Psoas muscle (tissue), 8 donors: ENCODE measurements at places on chromosomes 16 and 17. TPM values are rescaled to one million over a fixed set of nuclear protein-coding genes. Genes with fewer than 3 reads are reported as not detected.
A peak's percentile ranks its signal among the peaks of the same experiment; 100 is the strongest.

Gene FBXO39
- 0.30 TPM for total RNA-seq

Gene NRN1L
- total RNA-seq: not detected

Gene TAOK1
- 49.8 TPM for total RNA-seq

Gene P3H4
- 3.4 TPM for total RNA-seq

Gene KRTAP17-1
- total RNA-seq: not detected

Gene OXLD1
- 20.1 TPM for total RNA-seq

Gene RIPOR1
- 58.1 TPM for total RNA-seq

DNA sequence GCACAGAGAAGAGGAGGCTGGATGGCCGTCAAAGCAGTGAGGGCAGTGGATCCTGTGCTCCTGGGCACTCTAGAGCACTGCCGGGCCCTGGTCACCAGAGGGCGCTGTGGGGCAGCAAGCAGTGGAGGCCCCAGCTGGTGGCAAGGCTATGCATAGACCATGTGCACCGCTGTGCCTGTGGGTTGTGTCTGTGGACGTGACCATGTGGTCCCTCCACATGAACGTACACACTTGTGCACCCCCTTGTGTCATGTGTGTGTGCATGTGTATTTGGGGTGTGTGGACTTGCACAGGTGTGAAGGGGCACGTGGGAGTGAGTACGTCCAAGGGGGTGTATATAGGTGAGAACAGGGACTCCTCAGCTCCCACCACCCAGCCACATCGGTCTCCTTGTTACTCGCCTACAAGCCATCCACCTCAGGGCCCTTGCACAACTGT, 4.4 kb upstream of the MAP2K3 start:
- H3K4me1 ChIP-seq: peaks cover 48% of the 10 kb centered on the region
- peak overlapping the region; percentile 82 for H3K27ac ChIP-seq
- peak; percentile 88 for DNase-seq
- no peaks in the 10 kb centered on the region for H3K27me3 ChIP-seq
- no peak overlapping the region for H3K4me3 ChIP-seq

DNA sequence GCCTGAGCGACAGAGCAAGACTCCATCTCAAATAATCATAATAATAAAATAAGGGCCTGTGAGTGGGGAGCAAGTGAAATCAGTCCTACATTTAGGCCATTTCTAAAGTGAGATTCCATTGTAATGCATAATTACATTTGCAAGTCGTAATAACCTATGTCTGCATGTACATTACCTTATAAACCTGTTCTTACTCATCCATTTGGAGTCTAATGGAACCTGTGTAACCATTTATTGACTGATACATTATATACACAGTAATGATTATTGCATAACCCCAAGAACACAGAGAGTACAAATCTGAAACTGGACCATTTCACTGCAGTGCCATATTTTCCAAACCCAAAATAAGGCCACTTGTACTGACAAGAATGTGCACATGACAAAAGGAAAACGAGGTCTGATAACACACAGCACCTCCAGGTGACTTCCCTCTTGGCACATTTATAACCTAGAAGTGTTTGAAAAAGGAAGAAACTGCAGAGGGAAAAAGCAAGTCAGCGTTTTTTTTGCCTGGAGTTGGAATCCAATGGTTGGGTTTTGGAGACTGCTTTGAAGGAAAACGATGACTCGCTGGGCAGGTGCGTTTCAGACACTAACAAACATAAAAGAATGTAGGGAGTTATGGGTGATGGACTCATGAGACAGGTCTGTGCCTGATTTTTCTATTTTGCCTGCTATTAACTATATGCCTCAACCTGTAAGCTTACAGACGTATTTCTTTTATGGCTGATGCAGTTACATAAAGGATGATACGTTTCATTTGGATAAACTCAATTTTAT, 63.6 kb upstream of the KIFC3 start:
- no peak for DNase-seq
- no peak overlapping the region for H3K4me3 ChIP-seq
- H3K27me3 ChIP-seq: no peaks in the 10 kb centered on the region
- H3K27ac ChIP-seq: no peak overlapping the region
- H3K4me1 ChIP-seq: peaks cover 6% of the 10 kb centered on the region

DNA sequence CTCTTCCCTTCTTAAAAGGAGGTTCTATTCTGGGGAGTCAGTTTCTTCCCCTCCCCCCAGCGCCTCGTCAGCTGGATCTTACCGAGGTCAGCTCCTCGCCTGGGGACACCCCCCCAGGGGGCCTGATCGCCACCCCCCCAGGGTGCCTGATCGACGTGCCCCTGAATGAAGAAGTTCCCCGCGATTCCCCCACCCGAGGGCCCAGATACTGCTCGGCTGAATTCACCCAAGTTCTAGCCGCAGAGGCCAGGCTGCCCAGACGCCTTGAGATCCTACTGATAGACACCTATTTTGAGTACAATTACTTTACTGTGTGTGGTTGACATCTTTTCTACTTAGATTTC, 1.4 kb downstream of the RAB11FIP3 start:
- H3K27me3 ChIP-seq: no peaks in the 10 kb centered on the region
- peak overlapping the region; percentile 89 for H3K4me3 ChIP-seq
- H3K27ac ChIP-seq: peak overlapping the region; percentile 80
- peaks cover 11% of the 10 kb centered on the region for H3K36me3 ChIP-seq
- no peak for DNase-seq

- H3K4me1 ChIP-seq: peaks cover 6% of the 10 kb centered on the region
- DNase-seq: peak; percentile 92
- H3K27ac ChIP-seq: peak overlapping the region; percentile 87
Observed at GRCh38 chr17:27353461-27354050, 59.6 kb downstream of the WSB1 start.

GRCh38 chr17:64455993-64456885, 7.3 kb downstream of the MILR1 start:
- H3K4me3 ChIP-seq: no peak overlapping the region
- H3K36me3 ChIP-seq: no peaks in the 10 kb centered on the region
- H3K4me1 ChIP-seq: no peaks in the 10 kb centered on the region
- no peak for DNase-seq

- no peaks in the 10 kb centered on the region for H3K36me3 ChIP-seq
- H3K27ac ChIP-seq: peak overlapping the region; percentile 89
- H3K4me3 ChIP-seq: peak overlapping the region; percentile 18
- peaks cover 20% of the 10 kb centered on the region for H3K4me1 ChIP-seq
- peaks cover 1% of the 10 kb centered on the region for H3K27me3 ChIP-seq
Observed at GRCh38 chr17:81821603-81822311, 11.3 kb downstream of the MCRIP1 start.

DNA sequence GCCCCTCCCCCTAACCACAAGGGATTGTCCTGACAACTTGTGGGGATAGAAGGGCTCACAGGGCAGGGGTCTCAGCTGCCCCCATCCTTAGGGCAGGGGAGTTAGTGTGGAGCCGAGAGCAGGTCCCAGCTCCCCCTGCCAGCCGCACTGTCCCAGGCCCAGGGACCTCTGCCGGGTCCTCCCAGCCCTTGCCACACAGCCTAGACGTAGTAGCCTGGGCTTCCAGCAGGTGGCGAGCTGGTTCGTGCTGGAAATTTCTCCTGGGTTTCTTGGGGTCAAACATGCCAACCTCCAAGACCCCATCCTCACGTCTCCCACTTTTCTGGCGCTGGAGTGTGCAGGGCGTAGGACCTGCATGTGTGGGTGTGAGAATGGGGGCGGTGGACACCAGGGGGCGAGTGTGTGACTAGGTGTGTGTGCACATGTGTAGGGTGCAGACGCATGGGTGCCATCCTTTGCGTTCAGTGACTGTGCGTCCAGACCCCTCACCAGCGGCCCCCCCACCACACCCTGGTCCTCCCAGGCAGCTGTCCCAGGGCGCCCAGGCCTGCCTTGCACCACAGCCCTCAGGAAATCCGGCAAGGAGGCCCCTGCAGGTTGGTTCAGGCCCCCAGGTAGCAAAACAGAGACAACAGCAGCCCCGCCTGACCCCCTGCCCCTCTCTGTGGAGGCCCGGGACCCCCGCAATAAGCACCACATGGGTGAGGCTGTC, 29.5 kb downstream of the SBK1 start:
- no peaks in the 10 kb centered on the region for H3K4me1 ChIP-seq
- no peak overlapping the region for H3K27ac ChIP-seq
- H3K27me3 ChIP-seq: no peaks in the 10 kb centered on the region
- H3K36me3 ChIP-seq: peaks cover 14% of the 10 kb centered on the region

DNA sequence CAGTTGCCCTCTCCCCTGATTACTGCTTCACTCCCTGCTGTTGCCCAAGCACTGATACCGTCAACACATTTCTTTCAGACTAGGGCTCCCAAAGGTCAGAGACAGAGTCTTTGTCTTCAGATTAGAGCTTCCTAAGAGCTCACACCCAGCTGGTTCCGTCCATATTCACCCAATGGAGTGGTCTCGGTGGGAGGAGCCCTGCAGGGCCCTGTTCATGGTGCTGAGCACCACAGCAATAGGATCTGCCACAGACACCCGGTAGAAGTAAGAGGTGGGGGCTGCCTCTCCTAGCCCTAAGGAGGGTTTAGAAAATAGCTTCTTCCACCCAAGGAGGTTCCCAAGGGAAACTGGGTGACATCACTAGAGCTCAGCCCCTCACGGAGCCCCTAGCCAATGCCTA, 128.3 kb downstream of the CCDC144A start:
- no peak overlapping the region for H3K27ac ChIP-seq
- H3K4me1 ChIP-seq: no peaks in the 10 kb centered on the region
- no peaks in the 10 kb centered on the region for H3K27me3 ChIP-seq
- no peaks in the 10 kb centered on the region for H3K36me3 ChIP-seq

DNA sequence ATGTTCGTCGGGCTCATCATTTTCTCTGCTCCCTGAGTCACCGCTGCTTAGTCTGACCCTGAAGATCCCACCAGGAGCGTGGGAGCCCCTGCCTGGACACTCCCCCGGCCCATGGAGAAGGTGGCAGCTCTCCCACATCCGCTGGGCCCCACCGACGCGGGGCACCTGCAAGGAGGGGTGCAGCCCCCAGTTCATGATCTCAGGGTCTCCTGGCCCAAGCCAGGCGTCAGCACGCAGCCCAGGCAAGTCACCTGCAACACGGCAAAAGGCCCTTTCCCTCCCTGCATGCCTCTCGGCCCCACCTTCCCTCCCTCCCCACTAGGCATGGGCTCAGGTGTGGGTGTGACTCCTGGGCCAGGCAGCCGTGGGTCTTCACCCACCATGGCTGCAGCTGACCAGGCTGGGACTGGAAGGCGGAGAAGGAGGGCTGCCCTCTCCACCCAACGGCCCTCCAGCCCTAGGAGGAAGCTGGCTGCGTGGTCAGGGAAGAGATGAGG, 9.7 kb upstream of the CHMP6 start:
- peaks cover 3% of the 10 kb centered on the region for H3K27me3 ChIP-seq
- no peaks in the 10 kb centered on the region for H3K36me3 ChIP-seq
- peaks cover 4% of the 10 kb centered on the region for H3K4me1 ChIP-seq
- no peak overlapping the region for H3K4me3 ChIP-seq

GRCh38 chr17:45722161-45722560, 62.0 kb upstream of the CRHR1 start:
- no peaks in the 10 kb centered on the region for H3K27me3 ChIP-seq
- DNase-seq: no peak
- no peaks in the 10 kb centered on the region for H3K4me1 ChIP-seq
- H3K36me3 ChIP-seq: no peaks in the 10 kb centered on the region
- H3K27ac ChIP-seq: no peak overlapping the region

DNA sequence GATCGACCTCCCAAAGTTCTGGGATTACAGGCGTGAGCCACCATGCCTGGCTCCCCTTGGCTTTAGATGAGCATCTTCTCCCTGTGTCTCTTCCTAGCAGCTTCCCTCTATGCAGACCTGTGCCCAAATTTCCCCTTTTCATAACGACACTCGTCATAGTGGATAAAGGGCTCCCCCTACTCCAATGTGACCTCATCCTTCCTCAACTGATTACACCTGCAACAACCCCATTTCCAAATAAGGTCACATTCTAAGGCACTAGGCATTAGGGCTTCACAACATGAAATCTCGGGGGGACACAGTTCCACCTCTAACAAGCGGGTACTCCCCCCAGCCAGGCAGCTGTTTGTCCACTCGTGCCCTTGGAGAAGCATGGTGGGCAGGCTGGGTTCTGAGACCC, 10.3 kb downstream of the KIF19 start:
- H3K36me3 ChIP-seq: no peaks in the 10 kb centered on the region
- no peak for DNase-seq
- no peaks in the 10 kb centered on the region for H3K27me3 ChIP-seq
- no peak overlapping the region for H3K27ac ChIP-seq
- H3K4me1 ChIP-seq: no peaks in the 10 kb centered on the region
- H3K4me3 ChIP-seq: no peak overlapping the region

GRCh38 chr16:5058476-5058875, 7.3 kb downstream of the C16orf89 start:
- H3K36me3 ChIP-seq: no peaks in the 10 kb centered on the region
- no peak overlapping the region for H3K4me3 ChIP-seq
- H3K4me1 ChIP-seq: no peaks in the 10 kb centered on the region
- DNase-seq: no peak
- no peak overlapping the region for H3K27ac ChIP-seq
- H3K27me3 ChIP-seq: no peaks in the 10 kb centered on the region

- DNase-seq: peak; percentile 81
- H3K4me3 ChIP-seq: peak overlapping the region; percentile 5
- H3K27me3 ChIP-seq: no peaks in the 10 kb centered on the region
- peak overlapping the region; percentile 84 for H3K27ac ChIP-seq
- H3K4me1 ChIP-seq: peaks cover 71% of the 10 kb centered on the region
Observed at GRCh38 chr17:4607773-4608187, 23.5 kb downstream of the SMTNL2 start.

DNA sequence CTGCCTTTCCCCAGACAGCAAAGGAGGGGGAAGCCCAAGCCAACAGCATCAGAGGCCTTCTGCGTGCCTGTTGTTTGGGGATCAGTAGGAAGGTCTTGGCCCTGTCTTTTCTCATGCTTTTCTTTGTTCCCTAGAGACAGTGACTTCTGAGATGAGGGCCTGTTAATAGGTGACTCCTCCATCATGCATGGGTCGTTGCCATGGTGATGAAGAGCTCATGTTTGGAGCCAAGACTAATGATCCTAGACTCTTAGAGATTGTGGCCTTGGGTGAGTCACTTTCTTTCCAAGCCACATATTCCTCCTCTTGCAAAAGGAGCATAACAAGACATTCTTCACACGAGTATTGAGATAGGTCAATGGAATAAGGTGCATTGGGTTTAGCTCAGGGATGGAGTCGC, 201.1 kb upstream of the ASIC2 start:
- H3K4me3 ChIP-seq: no peak overlapping the region
- H3K27me3 ChIP-seq: peaks cover 3% of the 10 kb centered on the region
- H3K4me1 ChIP-seq: no peaks in the 10 kb centered on the region
- no peak overlapping the region for H3K27ac ChIP-seq
- DNase-seq: no peak

- H3K27me3 ChIP-seq: no peaks in the 10 kb centered on the region
- H3K4me3 ChIP-seq: no peak overlapping the region
- no peaks in the 10 kb centered on the region for H3K36me3 ChIP-seq
- H3K4me1 ChIP-seq: no peaks in the 10 kb centered on the region
- no peak for DNase-seq
- no peak overlapping the region for H3K27ac ChIP-seq
Observed at GRCh38 chr17:31427684-31428083, 36.2 kb downstream of the RAB11FIP4 start.

GRCh38 chr16:11783319-11784037, 13.6 kb downstream of the ZC3H7A start:
- H3K27ac ChIP-seq: peak overlapping the region; percentile 74
- H3K36me3 ChIP-seq: peaks cover 37% of the 10 kb centered on the region
- no peaks in the 10 kb centered on the region for H3K27me3 ChIP-seq
- H3K4me3 ChIP-seq: peak overlapping the region; percentile 33

- no peak for DNase-seq
- H3K36me3 ChIP-seq: peaks cover 4% of the 10 kb centered on the region
- H3K27me3 ChIP-seq: no peaks in the 10 kb centered on the region
- H3K27ac ChIP-seq: no peak overlapping the region
- no peak overlapping the region for H3K4me3 ChIP-seq
Observed at GRCh38 chr16:23080329-23080728, 68.9 kb downstream of the USP31 start.
